ENCODE measurements at places on chromosomes 16 and 17.
A peak's percentile ranks its signal among the peaks of the same experiment; 100 is the strongest.

DNA sequence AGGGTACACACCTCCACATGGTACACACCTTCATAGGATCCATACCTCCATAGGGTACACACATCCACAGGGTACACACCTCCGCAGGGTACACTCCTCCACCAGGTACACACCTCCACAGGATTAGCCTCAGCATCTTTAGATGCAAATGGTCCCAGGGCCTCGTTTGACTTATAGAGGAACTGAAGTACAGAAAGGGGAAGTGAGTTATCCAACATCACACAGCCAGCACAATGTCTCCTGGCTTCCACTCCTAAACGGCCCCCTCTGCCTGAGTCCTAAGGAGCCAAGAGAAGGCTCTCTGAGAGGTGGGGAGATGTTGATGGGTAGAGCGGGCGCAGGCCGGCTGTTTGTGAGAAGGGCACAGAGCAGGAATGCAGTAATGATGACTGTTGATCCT is 12.0 kb downstream of the FOXN1 start:
- ATAC-seq = no peak

DNA sequence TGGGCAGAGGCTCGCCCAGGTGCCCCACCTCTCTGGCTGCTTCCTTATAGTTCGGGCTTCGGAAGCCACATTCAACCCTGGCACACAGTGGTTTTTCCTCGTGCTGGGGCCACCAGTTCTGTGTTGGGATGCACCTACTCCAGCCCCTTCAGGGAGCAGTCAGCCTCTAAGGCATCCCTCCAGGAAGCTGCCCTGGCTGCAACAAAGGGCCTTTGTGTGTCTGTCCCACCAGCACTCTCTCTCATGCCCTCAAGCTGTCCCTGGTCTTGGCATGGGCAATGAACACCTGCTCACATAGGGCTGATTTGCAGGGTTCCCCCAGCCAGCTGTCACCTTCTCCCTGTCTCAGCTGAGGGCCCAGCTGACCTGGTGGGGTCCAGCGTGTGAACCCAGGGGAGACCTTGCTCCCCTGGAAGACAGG is 754 bp upstream of the NOXO1 start:
- no peak for ATAC-seq

DNA sequence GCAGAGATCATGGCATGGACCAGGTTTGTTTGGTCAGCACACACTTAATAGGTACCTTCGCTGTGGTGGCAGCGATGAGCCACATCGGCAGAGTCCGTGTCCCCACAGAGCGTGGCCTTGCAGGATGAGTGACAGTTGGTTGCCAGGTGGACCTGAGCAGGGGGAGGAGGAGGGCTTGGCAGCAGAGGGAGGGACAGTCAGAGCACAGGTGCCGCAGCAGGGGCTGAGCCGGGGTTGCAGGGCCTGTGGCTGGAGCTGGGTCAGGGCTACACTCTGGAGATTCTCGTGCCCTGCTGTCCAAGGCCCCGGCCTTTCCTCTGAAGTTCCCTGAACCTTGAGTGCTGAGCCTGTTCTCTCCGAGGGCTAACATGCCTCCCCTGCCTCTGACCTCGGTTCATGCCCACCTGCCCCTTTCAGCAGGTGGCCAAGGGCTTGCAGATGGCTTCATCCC is 24.8 kb downstream of the POLR3E start:
- no peak for ATAC-seq

DNA sequence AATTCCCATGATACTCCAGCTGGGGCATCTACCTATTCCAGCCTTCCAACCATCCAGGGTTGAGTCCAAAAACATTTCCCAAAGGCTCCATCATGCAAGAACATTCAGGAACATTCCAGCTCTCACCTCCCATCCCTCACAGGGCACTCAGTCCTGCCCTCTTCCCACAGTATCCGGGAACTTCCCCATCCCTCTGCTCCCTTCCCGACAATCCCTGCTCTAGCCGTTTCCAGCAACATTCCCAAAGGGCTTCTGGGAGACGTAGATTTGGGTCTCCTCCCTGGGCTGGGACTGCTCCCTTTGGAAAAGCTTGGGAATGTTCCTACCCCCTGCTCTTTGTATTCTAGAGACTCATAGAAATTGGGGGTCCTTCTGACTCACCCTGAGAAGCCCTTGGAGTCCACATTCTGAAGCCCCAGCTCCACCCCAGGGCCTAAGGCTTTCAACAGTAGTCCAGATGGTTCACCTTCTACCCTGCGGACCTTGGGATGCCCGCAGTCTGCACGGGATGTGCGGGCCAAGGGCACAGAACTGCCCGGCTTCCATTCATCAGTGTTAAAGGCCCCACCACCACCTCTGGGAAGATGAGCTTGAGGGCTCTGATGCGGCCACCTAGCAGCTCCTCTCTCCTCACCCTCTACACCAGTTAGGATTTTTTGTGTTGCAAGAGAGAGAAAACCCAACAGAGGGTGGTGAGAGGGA is 25.4 kb downstream of the NGFR start:
- no peak for ATAC-seq

GRCh38 chr16:62068747-62069146 is 32.5 kb upstream of the CDH8 start:
- no peak for ATAC-seq

DNA sequence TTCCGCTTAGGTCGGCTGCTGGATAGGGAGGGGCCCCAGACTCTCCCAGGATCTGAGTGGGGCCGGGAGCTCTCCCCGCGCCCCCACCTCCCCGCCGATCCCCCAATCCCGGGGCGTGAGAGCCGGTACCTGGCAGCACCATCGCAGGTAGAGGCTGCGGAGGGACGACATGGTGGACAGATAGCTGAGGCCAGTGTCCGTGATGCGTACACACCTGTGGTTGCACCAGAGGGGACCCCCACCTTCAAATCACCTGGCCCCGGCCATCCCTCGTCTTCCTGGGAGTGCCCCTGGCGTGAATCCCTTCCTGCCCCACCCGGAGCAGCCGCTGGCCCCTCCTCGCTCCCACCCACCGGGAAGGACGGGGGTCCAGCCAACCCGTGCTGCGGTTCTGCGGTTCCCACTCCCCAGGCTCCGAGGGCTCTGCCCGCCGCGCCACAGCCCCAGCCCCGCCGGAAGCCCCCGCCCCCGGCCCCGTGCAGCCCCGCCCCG is 4.7 kb upstream of the WDR24 start:
- ATAC-seq = no peak

DNA sequence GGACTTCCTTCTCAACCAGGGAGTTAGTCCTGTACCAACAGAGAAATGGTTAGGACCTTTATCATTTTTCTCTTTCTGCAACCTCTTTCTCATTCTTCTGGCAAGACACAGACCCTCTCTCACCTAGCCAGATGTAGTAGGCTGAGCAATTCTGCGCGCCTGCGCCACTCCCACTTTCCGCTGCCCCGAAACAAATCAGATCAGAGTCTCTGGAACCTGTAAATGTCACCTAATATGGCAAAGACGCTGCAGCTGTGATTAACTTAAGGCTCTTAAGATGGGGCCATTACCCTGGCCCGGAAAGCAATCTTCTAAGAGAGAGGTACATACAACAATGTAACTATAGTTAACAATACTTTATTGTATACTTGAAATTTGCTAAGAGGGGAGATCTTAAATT is 94.3 kb upstream of the ASIC2 start:
- ATAC-seq = no peak

DNA sequence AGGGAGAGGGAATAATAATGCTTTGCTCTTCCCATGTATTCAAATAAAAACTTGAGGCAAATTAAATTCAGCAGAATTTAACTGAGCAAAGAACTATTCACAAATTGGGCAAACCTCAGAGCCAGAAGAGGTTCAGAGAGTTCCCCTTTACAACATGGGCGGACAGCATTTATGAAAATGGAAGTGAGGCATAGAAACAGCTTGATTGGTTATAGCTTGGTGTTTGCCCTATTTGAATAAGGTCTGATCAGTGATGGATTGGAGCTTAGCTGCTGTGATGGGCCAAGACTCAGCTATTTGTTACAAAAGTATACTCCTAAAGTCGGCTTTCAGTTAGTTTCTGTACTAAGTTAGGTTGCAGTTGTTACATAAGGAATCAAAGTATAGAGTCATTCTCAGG is 63.0 kb downstream of the TMEM100 start:
- ATAC-seq = no peak

DNA sequence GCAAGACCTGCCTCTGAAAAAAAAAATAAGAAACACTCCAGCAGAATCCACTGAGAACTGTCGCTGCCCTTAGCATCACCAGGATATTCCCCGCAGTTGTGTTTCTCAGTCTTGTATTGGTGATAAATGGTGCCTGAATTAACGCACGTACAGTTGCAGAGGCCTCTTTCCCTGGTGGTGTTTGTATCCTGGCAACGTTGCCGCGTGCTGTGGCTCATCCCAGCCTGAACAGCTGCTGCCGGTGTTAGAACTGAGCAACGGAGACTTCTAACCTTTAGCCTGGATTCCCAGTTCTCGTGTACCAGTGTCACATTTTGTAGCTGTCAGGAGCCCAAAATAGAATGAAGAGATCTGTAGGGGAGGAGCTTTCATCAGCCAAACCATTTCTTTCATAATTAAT is 4.8 kb downstream of the MLYCD start:
- ATAC-seq = no peak

- peak; percentile 20 for ATAC-seq
These were observed 246.6 kb upstream of the RPL38 start for GRCh38 chr17:73956595-73957465.

DNA sequence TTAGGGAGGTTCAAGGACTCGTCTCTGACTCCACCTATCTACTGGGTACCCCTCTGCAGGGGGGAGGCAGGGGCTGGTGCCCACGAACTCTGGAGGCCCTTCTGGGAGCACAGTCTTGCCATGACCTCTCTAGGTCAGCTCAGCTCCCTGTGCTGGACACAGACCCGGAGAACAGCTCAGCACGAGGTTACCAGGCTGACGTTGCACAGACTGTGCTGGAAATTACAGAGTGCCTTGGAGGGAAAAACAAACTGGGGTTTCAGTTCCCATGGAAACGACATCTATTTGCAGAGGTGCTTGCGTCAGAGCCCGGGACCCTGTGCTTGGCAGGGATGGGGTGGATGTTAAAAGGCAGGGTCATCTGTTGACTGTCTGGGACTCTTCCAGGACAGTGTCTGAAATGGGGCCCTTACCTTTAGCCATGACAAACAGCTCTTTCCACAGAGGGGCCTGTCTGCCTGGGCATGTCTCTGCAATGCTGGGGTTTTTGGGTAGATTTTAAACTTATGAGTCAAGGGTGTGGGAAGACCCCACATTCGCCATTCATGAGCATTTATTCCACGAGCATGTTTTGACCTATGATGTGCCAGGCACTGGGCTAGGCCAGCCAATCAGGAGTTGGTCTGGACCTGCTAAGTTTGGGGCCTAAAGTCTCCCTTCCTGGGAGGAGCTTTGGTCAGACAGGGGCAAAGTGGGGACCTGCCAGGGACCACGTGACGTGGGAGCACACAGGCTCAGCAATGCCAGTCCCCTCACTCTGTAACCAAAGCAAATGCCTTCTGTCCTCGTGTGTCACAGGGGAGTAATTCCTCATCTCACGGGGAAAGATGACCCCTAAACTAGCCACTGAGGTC is 22.5 kb downstream of the CCR7 start:
- peak; percentile 73 for ATAC-seq

GRCh38 chr17:50423553-50424159 is 2.4 kb upstream of the ACSF2 start:
- peak; percentile 62 for ATAC-seq

DNA sequence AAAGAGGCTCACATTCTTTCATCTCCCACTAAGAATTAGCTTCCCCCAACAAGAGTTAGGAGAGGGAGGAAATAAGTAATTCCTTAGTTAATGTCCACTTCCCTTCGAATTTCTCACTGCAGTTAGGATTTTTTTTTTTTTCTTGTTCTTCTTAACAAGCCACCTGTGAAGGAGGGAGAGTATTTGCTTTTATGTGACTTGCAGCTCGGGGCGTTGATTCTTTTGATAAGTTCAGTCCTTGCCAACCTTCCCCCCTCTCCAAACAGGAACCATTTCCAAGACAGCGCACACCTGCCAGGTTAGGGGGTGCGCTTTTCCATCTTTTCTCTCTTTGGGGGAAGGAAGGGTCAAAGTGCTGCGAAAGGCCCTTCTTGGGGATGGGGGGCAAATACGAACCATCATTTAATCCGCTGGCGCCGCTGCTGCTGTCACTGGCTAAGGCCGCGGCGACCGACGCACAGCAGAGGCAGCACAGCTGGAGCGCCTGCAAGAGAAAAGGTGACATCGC is 758 bp downstream of the ADAMTS18 start:
- ATAC-seq = no peak

DNA sequence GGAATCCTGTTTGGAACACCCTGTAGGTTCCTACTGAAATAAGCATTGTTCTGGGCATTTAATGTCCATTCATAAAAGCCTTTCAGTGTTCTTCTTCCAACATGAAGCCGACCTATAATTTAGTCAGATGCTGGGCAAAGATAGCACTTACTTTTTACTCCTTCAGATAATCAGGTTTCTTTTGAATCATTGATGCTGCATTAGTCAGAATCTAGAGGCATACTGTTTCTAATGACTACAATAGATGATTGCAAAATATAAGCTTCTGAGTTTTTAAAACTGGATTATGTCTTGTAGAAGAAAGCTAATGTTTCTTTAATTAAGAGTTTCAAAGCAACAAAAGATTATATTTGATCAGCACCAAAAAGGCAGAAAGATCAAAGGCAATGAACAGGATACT is 16.0 kb downstream of the MMD start:
- no peak for ATAC-seq

GRCh38 chr17:50114849-50115357 is 15.1 kb downstream of the SAMD14 start:
- peak; percentile 81 for ATAC-seq

DNA sequence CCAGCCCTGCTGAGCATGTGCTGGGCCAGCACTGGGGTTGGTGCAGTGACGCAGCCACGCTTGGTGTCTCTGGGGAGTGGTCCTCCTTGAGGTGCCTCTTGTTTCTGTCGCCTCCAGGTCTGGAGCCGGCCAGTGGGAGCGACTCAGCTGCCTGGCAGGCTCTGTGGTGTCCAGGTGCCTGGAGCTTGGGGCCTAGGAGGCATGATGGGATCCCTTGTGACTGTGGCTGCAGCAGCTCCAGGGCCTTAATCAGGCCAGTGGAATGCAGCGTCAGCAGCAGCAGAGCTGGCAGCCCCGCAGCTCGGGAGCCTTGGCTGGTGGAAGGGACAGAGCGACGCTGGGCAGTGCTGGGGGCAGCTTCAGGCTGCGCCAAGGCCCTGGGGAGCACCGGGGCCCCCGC is 74.7 kb upstream of the CIBAR2 start:
- peak; percentile 78 for ATAC-seq

- peak; percentile 95 for ATAC-seq
These were observed 191.8 kb downstream of the PRKCA start for GRCh38 chr17:66494023-66494803.

- ATAC-seq = peak; percentile 26
These were observed 309 bp downstream of the DNAH2 start for GRCh38 chr17:7717756-7718350.

DNA sequence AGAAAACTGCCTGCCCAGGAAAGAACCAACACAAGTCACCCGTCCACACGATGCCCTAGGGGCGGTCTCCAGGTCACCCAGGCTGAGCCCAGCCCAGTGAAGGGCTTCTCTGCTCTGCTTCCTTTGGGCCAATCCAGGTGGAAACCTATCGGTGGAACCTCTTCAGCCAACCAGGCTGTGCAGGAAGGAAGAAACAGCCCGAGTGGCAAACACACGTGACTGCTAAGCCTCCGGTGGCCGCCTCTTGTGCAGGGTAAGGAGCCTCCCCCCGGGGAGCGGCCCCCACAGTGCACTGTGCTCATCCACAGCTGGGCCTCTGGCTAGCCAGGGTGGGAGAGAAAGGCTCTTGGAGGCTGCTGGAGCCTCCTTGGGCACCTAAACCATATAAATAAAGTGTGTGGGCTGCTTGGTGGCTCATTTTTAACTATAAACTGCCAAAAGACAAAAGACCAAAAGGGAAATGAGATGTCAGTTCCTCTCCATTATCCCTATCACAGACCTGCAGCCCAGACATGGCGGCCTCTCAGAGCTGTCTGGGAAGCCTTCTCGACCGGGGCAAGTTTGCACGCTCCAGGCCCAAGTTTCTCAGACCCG is 2.4 kb downstream of the RTN4RL1 start:
- ATAC-seq = no peak
